Left lung (tissue), 14 donors: ENCODE measurements at places on chromosomes 1 and 21. TPM values are rescaled to one million over a fixed set of nuclear protein-coding genes. Genes with fewer than 3 reads are reported as not detected.

GRCh38 chr21:42564561-42564971 lies 50.9 kb downstream of the SLC37A1 start:
- no peak for DNase-seq

GRCh38 chr1:20188455-20188817 lies 2.1 kb upstream of the PLA2G2C start:
- no peak for DNase-seq

GRCh38 chr1:2392686-2393085 lies 1.0 kb downstream of the RER1 start:
- DNase-seq: peak; percentile 59

- no peak for DNase-seq
Observed at GRCh38 chr1:218501161-218501560, 156.0 kb downstream of the TGFB2 start.

- no peak for DNase-seq
Observed at GRCh38 chr1:34353409-34353808, 176.7 kb downstream of the C1orf94 start.

DNA sequence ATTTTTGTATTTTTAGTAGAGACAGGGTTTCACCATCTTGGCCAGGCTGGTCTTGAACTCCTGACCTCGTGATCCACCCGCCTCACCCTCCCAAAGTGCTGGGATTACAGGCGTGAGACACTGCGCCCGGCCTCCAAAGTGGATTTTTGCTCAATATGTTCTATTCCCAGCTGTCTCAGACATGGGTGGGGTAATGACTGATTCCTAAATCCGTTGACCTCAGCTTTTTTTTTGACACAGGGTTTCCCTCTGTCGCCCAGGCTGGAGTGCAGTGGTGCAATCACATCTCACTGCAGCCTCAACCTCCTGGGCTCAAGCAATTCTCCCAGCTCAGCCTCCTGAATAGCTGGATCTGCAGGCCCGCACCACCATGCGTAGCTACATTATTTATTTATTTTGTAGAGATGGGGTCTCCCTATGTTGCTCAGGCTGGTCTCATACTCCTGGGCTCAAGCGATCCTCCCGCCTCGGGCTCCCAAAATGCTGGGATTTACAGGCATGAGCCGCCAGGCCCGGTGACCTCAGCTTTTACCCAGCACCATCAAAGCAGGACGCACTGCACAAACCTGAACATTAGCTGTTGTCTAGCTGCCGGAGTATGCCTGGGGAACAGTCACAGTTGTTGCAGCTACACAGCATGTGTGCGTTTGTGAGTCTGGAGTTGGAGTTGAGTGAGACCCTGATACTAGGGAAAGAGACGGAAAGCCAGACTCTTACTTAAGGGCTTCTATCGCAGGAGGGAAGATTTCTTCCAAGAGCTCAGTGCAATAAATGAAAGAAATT lies 43.7 kb upstream of the PSEN2 start:
- no peak for DNase-seq

- no peak for DNase-seq
Observed at GRCh38 chr21:19076031-19076430, 672.4 kb upstream of the TMPRSS15 start.

GRCh38 chr1:221347706-221348105 lies 394.2 kb downstream of the DUSP10 start:
- DNase-seq: no peak

- DNase-seq: no peak
Observed at GRCh38 chr1:156492013-156492590, 8.5 kb downstream of the MEF2D start.

Gene TDRD10
- polyA plus RNA-seq: 3.1 TPM

Gene EVA1C
- 3.6 TPM for polyA plus RNA-seq

Gene CASZ1
- polyA plus RNA-seq: 19.3 TPM

Gene NKAIN1
- 2.9 TPM for polyA plus RNA-seq

Gene GBP3
- 21.2 TPM for polyA plus RNA-seq

Gene BATF3
- 2.0 TPM for polyA plus RNA-seq
